ENCODE measurements at places on chromosomes 5 and 9.

DNA sequence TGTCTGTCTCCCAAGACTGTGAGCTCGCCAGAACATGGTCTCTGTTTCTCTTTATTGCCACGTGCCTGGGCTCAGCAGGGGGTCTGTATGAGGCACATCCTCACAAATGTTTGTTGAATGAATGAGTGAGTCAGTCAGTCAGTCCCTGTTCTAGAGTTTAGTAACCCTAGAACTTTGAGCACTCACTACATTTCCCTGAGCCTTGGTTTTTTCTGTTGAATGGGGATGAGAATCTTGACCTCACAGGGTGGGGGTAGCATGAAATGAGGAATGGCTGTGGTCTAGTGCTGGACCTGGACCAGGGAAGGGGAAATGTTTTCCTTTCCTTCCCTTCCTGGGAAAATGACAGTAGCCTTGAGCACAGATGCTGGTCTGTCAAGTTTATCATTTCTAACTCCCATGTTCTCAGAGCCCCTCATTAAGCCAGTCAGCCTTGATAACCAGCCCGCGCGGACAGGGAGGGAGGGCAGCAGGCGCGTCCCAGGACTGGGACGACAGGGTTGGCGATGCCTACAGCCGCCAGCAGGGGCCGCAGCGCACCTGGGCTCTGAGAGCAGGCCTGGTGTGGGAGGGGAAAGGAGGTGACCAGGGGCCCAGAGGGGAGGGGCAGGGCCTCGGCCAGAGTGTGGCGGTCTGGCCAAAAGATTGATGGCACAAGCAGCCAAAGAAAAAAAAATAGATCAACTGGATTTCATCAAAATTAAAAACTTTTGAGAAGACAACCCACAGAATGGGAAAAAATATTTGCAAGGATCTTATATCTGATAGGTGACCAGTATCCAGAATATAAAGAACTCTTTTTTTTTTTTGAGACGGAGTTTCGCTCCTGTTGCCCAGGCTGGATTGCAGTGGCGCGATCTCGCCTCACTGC lies 24.1 kb upstream of the WNK2 start:
- peak; percentile 55 for DNase-seq

GRCh38 chr5:133360693-133361472 lies 251.5 kb downstream of the FSTL4 start:
- DNase-seq, result no peak

GRCh38 chr5:16871746-16872339 lies 64.2 kb downstream of the MYO10 start:
- peak; percentile 72 for DNase-seq

DNA sequence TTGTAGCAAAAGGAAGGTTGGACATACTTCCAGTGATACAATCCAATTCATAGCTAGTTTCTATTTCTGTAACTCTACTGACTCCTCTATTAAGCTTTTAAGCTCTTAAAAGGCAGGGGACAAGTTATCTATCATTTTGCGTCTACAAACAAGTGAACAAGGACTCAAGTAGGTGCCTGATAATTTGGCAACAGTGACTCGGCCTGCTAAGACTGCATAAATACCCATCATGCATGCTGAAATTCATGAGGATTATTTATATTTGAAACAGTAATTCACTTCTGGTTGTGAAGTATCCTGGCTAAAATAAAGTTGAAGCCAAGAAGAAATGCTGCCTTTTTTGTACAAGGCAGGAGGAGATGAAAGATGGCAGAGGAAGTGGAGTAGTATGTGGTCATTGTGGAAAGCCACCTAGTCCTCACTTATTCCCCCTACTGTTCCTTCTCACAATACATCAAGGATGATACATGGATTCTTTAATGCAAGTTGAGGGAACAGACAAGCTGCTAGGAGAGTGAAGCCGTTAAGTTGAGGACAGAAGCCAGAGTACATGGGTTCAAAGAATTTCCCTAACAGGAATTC lies 74.0 kb downstream of the MRPS27 start:
- no peak for DNase-seq

DNA sequence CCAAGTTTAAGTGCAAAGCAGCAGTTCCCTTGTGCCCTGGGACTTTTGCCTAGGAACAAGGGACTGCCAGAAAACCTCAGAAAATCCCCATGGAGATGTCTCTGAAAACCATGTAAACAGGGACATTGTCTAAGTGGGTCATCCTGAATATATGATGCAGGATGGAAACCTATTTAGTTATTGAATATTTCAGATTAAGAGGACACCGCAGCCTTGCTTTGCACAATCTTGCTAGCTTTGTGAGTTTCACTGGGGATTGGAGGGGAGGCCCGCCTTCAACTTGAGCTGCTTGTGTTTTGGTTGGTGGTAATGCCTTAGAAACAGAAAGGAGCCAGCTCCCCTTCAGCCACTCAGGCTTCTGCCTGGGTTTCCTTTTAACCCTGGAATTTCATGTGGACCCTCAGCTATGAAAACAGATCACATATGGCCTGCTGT lies 112.8 kb downstream of the C9orf152 start:
- DNase-seq, result peak; percentile 41

GRCh38 chr9:123321616-123322272 lies 34.3 kb upstream of the CRB2 start:
- DNase-seq, result no peak

- DNase-seq, result no peak
These were observed 1055.5 kb upstream of the DMAC1 start for GRCh38 chr9:8855046-8855445.

- no peak for DNase-seq
These were observed 31.3 kb downstream of the TSPAN17 start for GRCh38 chr5:176678584-176678983.

GRCh38 chr5:147949711-147950573 lies 43.6 kb upstream of the C5orf46 start:
- DNase-seq, result peak; percentile 30

DNA sequence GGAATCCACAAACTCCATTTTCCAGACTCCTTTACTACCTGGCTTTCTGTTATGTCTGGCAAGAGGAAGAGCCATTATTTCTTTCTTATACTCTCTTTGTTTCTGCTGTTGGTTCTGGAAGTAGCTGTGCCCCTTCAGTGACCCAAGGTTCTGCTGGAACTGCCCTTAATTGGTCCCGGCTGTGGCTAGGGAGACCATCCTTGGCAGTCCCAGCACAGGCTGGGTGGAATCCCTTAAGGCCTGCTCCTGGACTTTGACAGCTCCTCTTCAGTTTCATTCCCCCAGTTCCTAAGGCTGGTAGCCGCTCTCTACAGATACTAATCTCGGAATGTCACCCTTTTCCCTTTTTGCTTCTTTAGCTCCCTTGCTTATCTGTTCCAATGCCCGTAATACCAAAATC lies 81.9 kb upstream of the GLIS3 start:
- DNase-seq, result no peak

DNA sequence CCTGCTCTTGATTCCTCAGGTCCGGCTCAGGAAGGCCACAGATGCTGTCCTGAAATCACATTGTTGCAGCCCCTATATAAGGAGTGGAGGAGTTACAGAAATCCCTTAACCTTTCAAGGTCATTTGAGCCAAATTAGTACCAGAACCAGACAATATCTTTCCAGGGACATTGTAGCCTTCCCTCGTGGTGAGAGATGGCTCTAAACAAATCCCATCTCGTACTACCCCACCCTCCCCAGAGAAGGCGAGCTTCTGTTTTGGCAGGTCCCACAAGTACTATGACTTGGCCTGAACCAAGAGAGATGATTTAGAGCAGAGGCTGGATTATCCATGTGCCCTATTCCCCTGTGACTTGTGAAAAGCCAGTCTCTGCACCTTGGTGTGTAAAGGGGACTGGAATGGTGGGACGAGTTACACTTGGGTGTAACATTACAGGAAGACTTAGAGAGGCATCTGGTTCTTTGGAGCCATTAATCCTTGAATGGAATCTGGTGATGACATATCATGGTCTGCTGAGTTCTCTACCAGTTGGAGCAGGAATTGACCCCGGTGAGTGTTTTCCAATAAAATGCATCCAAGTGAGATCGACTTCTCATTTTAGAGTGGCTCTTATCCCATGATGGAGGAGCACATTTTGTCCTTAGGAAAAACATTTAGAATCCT lies at the start of gene FAM240B:
Gene FAM240B (minus strand): TSS at position 51 of the 663 bp plus-strand sequence. CDS start 16,134 bp downstream, outside the sequence.
- DNase-seq, result no peak

DNA sequence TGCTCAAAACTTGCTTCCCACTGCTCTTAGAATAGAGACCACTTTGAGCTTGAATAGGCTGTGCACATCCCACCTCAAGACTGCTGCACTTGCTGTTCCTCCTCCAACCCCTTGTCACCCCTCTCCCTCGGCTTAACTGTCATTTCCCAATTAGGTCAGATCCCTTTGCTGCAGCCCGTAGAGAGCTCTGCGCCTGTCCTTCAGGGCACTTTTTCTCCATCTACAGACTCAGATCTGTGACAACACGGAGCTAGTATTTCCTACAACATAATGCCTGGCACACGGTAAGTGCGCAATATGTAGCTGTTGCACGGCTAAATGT lies 485 bp upstream of the HABP4 start:
- DNase-seq, result no peak

DNA sequence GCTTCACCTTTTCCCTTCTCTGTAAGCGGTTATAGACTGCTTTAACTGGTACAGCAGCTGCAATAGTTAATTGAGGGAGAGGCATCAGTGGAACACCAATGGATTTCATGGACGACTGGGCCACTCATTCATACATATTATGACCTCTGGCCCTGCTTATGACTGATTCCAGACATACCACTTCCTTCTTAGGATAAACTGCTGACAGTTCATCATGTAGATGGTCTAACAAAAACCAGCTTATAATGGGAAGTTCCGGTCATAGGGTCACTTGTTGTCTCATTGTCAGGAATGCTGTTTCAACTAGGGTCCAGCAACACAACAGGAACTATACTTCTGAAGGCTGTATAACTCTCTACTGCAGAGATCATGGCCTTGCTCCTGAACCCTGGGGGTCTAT lies 265.2 kb upstream of the RASA1 start:
- DNase-seq, result no peak

DNA sequence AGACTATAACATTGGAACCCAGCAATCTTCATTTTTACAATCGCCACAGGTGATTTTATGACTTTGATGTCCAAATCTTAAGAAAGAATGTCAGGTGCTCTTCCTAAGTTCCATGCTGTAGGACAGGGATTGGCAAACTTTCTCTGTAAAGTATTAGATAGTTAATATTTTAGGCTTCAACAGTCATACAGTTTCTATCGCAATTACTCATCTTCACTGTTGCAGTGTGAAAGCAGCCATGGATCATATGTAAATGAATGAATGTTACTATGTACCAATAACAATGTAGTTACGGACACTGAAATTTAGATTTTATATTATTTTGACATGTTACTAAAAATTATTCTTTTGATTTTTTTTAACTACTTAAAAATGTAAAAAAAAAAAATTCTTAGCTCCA lies 169.7 kb downstream of the DTWD2 start:
- DNase-seq, result no peak

- DNase-seq, result no peak
These were observed 36.9 kb upstream of the PDCL start for GRCh38 chr9:122865300-122865699.

GRCh38 chr5:111998871-111999270 lies 241.9 kb upstream of the NREP start:
- no peak for DNase-seq

DNA sequence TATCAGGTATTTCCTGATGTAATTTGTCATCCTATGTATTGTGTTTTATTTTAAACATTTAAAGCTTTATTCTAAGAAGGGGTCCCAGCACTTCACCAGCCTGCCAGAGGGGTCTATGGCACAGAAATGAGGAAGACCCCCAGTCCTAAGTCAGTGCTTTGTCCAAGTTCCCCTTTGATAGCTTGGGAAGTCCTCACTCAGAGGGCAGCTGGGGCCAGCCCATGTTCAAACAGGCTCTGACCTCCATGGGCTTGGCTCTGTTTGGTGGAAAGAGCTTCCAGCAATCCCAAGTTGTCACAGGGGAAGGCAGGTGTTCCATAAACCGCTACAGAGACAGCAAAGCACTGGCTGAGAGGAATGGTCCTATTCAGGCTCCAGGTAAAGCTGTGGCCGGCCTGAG lies 26.6 kb upstream of the AKNA start:
- DNase-seq, result no peak

- DNase-seq, result no peak
These were observed 110.1 kb downstream of the FBN2 start for GRCh38 chr5:128427921-128428320.

GRCh38 chr5:75364571-75365280 lies 27.7 kb downstream of the HMGCR start:
- no peak for DNase-seq

- DNase-seq, result no peak
These were observed 22.2 kb downstream of the LIX1 start for GRCh38 chr5:97120195-97120594.

- DNase-seq, result no peak
These were observed 78.1 kb upstream of the CDK20 start for GRCh38 chr9:88052321-88052965.

GRCh38 chr5:115571441-115571878 lies 26.9 kb upstream of the FEM1C start:
- DNase-seq, result no peak

GRCh38 chr9:134962065-134962972 lies 44.6 kb upstream of the FCN1 start:
- DNase-seq, result no peak

GRCh38 chr5:121748686-121749085 lies 103.0 kb upstream of the FTMT start:
- DNase-seq, result no peak

GRCh38 chr9:12640866-12641636 lies 52.1 kb upstream of the TYRP1 start:
- no peak for DNase-seq
